Small intestine (tissue), 16 donors: ENCODE measurements at places on chromosomes 12 and 14.

- no peak for DNase-seq
Observed at GRCh38 chr14:101126731-101127130, 223.2 kb upstream of the RTL1 start.

DNA sequence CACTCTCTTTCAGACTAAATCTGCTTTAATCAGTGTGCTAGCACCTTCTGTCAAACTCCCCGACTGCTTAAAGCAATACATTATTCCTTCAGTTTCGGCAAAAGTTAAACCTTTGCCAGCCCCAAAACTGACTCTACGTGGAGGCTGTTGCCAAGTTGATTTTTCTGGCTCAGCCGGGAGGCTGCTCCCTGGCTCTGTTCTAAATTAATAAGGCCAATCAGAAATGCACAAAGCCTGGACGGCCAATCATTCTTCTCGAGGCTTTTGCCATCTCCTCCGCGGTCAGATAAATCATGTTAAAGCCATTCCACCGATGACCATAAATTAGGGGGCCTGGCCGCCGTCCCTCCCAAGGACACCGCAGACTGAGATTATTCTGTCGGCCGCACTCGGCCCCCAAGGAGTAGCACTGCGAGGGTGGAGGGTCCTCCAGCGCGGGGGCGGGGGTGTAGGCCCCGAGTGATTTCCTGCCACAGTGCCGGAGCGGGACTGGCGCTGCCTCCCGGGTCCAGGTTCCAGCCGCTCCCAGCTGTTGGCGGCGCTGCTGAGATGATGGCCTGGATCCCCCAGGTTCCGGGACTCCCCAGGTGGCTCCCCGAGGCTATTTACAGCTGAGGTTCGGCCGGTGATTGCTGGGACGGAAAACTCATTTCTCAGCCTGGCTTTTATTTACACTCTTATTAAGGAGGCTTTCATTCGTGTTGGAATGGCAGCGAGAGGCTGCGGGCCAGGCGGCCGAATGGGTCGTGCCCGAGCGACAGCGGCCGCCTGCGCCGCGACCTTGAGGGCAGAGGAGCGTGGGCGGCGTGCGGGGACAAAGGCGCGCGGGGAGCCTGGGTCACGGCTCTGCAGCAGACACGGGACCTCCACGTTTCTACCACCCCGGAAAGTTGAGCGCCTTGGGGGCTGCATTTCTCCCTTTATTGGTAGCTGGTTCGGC, 165.1 kb downstream of the MON2 start:
- peak; percentile 65 for DNase-seq

GRCh38 chr14:65294816-65295215, 117.7 kb upstream of the FUT8 start:
- no peak for DNase-seq

GRCh38 chr12:89752341-89752740, 43.7 kb upstream of the ATP2B1 start:
- DNase-seq = no peak

GRCh38 chr12:99522456-99522855, 125.1 kb upstream of the GARIN6 start:
- DNase-seq = no peak

- peak; percentile 85 for DNase-seq
Observed at GRCh38 chr12:27549801-27550652, 26.0 kb downstream of the PPFIBP1 start.

DNA sequence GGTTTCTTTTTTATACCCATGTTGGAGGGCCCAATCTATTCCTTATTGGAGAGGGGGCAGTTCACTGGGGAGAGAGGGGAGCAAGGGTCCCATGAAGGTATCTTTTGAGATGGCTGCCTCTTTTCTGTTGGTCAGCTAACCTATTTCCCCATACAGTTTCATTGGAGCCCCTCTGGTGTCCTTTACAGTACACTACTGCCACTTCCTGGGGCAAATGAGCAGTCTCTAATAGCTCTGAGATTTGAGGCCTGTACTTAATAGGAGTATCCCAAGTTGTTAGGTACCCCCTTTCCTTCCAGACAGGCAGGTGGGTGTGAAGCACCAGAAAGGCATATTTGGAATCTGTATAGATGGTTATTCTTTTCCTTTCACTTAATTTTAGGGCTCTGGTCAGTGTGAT, 41.3 kb upstream of the RNU6-8 start:
- no peak for DNase-seq

- no peak for DNase-seq
Observed at GRCh38 chr14:92679246-92679645, 69.2 kb downstream of the LGMN start.

- no peak for DNase-seq
Observed at GRCh38 chr14:83096092-83096491, 1562.4 kb upstream of the SEL1L start.

GRCh38 chr12:52026263-52026662, 19.5 kb downstream of the TAMALIN start:
- no peak for DNase-seq

DNA sequence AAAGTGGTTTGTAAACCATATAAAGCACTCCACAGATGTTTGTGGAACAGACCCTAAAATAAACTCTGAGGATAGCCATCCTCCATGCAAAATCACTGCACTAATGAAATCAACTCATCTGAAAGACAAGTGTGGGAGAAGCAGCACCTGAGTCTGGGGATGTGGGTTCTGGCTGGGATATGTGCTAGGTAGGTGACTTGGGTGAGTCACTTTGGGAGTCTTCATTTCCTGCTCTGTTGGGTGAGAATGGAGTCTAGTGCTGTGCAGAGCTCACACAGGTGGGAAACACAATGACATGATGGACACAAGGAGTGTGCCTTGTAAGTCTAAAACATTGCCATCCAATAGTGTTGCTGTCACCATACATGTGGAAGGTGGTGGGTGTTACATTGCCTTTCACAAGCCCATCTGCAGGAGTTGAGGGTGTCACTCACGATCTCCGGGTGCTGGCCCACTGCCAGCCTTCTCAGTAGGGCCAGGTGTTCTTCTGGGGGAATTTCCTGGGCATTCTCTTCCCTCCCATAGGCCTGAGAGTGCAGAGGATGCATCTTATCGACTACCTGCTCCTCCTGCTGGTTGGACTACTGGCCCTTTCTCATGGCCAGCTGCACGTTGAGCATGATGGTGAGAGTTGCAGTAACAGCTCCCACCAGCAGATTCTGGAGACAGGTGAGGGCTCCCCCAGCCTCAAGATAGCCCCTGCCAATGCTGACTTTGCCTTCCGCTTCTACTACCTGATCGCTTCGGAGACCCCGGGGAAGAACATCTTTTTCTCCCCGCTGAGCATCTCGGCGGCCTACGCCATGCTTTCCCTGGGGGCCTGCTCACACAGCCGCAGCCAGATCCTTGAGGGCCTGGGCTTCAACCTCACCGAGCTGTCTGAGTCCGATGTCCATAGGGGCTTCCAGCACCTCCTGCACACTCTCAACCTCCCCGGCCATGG, 2.0 kb downstream of the SERPINA4 start:
- no peak for DNase-seq

DNA sequence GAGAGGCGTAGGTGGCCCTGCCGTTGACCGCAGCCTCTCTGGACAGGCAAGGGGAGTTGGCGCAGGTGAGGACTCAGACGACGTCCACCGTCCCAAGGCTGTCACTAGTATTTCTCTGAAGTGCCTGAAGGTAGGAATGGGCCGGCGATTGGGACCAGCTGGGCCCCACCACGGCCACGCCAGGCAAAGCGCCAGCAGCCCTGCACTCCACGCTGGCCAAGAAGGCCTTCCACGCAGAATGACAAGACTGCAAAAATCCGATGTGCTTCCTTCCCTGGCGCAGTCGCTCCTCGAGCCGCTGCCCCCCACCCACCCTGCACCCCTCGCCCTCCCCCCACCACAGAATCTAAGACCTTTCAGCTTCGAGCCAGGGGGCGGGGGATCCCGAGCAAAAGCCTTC, 17.3 kb upstream of the MLXIP start:
- DNase-seq = no peak

- no peak for DNase-seq
Observed at GRCh38 chr12:6936636-6937480, 6.8 kb upstream of the RNU7-1 start.

GRCh38 chr14:55752580-55753390, 172.8 kb downstream of the KTN1 start:
- no peak for DNase-seq

DNA sequence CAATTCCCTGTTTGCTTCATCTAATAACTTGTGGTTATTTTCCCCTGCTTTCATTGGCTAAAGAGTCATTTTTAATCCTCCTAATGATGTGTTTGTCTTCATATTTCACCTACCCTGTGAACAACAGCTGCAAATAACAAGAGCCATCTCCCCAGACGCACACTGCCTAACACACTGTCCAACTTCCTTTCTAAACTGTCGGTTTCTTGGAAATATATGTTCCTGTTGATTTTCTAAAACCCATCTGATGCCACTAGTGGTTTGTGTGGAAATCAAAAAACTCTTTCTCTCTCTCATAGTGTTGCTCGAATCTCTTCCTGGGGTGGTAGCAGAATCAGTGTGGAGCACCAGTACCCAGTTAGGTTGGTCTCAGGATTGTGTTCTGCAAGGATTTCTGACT, 226.9 kb downstream of the EPS8 start:
- no peak for DNase-seq

DNA sequence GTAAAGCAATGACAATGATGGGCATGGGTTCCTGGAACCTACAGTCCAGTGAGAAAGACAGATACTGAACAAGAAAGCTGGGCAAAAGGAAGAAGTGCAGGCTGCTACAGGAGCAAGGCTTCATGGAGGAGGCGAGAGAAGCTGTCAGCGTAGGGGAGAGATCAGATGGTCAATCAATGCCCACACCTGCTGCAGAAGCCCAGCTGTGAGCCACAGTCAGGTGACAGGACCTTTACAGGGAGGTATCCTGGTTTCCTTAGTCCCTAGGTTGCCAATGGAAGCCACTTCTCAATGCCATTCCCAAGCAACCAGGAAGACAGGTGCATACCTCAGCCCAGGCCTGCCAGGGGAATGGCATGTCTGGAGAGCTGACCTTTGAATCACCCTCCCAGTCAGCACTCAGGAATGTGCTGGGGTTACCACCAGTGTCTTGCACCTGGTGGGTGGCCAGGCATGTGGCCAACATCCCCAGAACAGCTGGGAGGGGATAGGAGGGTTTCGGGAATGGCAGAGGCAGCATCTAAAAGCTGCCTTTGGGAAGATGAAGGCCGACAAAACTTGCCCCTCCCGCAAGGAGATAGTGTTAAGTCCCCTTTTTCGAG, 170.3 kb downstream of the TTC7B start:
- peak; percentile 46 for DNase-seq

DNA sequence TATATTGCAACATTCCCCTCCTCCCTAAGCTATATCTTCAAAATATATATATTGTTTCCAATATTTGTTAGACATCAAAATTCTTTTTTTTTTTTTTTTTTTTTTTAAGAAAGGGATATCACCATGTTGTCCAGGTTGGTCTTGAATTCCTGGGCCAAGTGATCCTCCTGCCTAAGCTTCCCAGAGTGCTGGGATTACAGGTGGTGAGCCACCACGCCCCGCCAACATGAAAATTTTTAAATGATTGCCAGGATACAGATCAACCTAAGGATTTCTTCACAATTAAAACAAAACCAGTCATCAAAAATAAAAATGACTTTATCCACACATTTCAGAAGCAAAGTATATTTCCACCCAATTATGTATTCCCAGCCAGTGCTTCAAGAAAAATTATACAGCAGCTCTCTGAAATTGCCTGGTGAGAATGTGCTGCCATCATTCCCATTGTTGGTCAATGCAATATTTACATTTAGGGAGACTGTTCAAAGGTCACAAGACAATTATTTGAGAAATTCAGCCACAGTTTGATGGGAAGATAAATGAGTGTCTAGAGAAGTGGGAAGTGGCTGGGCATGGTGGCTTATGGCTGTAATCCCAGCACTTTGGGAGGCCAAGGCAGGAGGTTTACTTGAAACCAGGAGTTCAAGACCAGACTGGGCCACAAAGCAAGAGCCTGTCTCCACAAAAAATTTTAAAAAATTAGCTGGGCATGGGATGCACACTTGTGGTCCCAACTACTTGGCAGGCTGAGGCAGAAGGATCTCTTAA, 141.7 kb upstream of the AMIGO2 start:
- peak; percentile 50 for DNase-seq

- no peak for DNase-seq
Observed at GRCh38 chr12:113403435-113404415, at the start of gene SDS. Gene SDS (minus strand): TSS chr12:113403887. CDS start chr12:113399708, 4,179 bp downstream.

- no peak for DNase-seq
Observed at GRCh38 chr12:47718531-47718930, 6.8 kb downstream of the ENDOU start.

DNA sequence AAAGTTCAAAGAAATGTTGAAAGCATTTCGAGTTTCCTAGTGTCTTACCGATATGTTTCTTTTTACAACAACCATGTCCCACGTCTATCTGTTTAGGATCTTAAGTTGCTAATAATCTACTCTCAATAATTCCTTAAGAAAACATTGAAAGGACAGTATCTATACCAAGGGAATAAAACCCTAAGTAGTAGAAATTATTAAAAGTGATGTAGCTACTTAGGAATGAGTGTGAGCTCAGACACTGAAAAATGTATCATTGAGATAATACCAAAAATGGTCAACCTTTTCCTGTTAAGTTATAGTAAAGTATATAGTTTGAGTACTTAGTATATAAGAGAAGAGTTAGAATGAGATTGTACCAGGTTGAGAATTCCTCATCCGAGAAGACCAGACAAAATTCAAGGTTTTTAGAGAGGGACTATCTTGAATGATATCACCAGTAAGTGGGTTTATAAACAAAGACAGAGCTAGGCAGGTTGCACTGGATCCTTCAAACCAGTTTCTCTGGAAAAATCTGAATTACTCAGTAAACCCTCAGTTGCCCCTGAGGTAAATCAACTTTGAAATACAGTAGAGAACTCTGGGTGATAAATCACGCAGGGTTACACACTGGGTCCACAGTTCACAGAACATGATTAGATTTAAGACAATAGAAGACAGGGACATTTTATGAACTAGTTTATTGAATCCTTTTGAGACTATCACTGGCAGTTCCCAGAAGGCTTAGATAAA, 96.8 kb downstream of the ERGIC2 start:
- peak; percentile 37 for DNase-seq

- DNase-seq = peak; percentile 80
Observed at GRCh38 chr14:21913759-21914158, 240.1 kb upstream of the OR4E1 start.

DNA sequence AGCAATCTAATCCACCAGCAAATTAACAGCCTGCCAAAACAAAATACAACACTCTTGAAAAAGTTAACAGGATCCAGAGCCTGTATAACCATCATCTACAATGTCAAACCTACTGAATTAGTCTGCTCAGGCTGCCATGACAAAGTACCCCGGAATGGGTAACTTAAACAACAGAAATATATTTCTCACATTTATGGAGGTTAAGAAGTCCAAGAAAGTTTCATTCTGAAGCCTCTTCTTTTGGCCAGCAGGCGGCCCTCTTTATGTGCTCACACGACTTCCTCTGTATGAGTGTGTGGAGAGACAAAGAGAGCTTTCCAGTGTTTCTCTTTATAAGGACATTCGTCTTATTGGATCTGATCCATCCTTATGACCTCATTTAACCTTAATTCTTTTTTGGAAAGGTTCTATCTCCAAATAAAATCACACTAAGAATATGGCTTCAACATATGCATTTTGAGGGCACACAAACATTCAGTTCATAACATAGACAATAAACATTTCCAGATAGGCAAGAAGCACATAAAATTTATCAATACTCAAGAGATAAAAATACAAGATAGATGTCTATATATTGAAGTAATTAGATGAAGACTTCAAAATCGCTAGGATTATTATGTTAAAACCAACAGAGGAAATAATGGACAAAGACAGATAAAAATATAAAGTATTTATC, 5.9 kb upstream of the RERG start:
- DNase-seq = peak; percentile 39

GRCh38 chr14:36507847-36508417, 12.1 kb downstream of the NKX2-1 start:
- no peak for DNase-seq

GRCh38 chr12:12088761-12089160, 18.0 kb downstream of the BCL2L14 start:
- no peak for DNase-seq
